Fibroblast of lung (primary cell): ENCODE measurements at places on chromosomes 7 and 10. TPM values are rescaled to one million over a fixed set of nuclear protein-coding genes. Genes with fewer than 3 reads are reported as not detected.
A peak's percentile ranks its signal among the peaks of the same experiment; 100 is the strongest.

DNA sequence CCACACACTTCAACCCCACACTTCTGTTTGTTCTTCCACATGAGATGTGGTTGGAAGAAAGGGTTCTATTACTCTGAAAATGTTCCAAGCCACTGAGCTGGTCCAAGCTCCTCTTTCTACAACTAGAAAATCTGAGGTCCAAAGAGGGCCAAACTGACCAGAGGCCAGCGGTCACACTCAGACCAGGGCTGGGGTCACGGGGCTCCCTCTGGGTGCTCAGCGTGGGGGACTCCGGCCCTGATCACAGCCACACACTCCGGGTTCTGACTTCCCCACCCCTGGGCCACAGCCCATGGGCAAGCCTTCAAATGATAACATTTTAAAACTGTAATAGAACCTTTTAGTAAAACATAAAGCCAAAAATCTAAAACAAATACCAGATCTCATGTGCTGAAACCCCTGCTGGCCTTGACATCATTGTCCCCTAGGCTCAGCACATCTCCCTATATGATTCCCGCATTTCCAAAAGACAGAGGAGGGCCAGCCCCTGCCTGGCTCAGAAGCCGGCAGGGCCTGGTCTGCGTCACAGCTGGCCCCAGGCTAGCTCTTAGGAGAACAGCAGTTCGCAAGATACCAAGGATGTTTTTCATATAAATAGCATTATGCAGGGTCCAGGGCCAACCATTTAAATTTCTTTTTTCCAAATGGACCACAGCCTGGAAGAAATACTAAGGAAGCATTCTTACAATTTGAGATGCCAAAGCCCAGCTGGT is 3.3 kb downstream of the CRYGN start:
- DNase-seq = no peak
- no peak overlapping the region for H3K4me3 ChIP-seq
- H3K36me3 ChIP-seq = no peaks in the 10 kb centered on the region
- H3K4me1 ChIP-seq = peaks cover 5% of the 10 kb centered on the region
- no peaks in the 10 kb centered on the region for H3K27me3 ChIP-seq

DNA sequence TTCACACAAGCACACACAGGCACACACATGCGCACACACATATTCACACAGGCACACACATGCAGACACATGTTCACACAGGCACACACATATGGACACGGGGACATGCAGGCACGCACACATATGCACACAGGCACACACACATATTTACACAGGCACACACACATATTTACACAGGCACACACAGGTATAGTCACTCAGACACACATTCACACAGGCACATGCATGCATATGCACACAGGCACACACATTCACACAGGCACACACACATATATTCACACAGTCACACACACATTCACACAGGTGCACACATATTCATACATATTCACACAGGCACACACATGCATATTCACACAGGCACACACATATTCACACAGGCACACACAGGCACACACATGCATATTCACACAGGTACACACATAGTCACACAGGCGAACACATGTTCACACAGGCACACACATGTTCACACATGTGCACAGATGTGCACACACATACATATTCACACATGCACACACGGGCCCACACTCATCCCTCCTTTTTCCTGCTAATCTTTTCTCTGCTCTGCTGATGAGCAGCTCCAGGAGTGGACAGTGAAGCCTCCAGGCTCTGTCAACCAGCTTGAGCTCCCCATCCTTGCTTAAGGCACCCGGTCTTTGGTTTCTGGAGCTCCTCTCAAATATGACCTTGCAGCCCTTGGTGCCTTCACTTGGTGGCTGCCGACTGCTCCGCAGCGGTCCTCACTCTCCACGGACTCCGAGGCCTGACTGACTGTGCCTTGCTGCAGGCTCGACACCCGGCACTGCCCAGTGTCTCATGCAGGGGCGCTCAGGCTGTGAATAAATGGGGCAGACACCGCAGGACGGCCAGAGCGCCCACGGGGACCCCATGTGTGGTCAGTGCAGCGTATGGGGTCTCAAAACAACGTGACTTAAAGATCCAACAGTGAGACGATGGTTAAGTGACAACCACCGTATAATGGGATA is 581.2 kb upstream of the MGMT start:
- H3K4me3 ChIP-seq = no peak overlapping the region
- no peak overlapping the region for H3K27ac ChIP-seq
- no peaks in the 10 kb centered on the region for H3K4me1 ChIP-seq
- no peaks in the 10 kb centered on the region for H3K36me3 ChIP-seq

- H3K36me3 ChIP-seq = no peaks in the 10 kb centered on the region
- peaks cover 3% of the 10 kb centered on the region for H3K4me1 ChIP-seq
- no peak overlapping the region for H3K4me3 ChIP-seq
- H3K27ac ChIP-seq = peak overlapping the region; percentile 69
Observed at GRCh38 chr10:22816298-22816653, 101.9 kb upstream of the PIP4K2A start.

DNA sequence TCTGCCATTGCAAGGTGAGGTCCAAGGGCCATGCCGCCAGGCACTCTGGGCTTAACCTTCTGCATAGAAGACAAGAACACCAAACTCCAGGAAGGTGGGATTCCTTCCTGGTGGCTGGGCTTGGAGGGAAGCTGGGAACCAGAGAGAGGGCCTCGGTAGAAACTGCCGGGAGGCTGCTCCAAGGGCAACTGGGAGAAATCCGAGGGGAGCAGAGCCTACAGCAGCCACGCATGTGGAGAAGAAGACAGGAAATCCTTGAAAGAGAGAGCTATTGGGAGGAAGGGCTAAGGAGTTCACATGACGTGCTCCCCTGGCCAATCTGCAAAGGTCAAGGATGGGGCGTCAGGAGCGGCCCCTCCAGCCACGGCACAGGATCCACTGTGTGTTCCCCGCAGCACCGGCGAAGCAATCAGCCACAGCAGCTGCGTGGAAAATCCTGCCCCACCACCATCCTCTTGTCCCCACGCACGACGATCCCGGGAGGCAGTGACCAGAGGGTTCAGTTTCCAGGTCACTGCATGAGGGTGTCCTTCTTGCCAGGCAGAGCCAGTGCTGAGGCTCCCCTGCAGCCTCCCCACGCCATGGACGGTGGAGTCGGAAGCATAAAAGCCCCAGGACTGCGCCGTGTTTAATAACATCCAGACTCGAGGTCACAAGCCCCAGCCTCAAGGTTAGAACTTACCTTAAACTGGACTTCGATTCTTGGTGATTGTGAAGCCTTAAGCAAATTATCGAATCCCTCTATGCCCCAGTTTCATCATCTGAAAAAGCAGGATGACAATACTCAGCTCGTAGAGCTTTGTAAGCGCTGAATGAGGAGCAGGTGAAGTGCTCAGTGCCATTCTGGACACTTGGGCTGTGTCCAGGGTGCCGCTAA is 8.6 kb upstream of the PPP2R2D start:
- H3K36me3 ChIP-seq = no peaks in the 10 kb centered on the region
- H3K4me3 ChIP-seq = no peak overlapping the region
- peaks cover 12% of the 10 kb centered on the region for H3K27me3 ChIP-seq
- no peak overlapping the region for H3K27ac ChIP-seq

DNA sequence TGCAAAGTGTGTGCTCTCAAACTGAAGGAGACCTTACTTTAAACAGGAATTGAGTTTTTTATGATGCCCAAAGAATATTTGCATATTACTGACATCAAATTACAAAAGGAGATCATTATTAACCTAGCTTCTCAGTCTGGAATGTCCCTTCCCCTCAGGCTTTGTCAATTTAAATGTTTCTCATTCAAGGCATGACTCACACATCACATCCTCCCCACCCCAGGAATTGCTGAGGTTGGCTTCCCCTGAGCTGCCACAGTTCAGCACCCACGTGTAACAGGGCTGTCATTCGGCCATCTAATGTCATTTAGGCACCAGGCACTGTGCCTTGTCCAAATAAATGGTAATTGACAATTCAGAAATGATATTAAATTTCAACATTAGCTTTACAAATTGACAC is 305.9 kb upstream of the MGMT start:
- H3K4me3 ChIP-seq = no peak overlapping the region
- no peaks in the 10 kb centered on the region for H3K27me3 ChIP-seq
- no peak overlapping the region for H3K27ac ChIP-seq
- peak; percentile 6 for DNase-seq
- H3K4me1 ChIP-seq = no peaks in the 10 kb centered on the region

DNA sequence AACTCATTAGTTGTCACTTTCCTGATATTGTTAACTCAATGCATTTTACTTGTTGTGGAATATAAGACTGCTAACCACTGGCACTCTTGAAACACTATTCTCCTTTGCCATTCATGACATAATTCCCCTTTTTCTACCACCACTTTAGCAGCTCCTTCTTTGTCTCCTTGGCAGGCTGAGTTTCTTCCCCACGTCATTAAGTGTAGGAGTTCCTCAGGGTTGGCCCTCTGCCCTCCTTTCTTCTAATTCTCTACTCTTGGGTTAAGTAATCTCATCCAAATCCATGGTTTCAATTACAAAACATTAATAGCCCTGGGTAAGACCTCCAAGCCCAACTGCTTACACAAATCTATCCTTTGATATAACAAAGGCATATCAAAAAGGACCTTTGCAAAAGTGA is 175.1 kb downstream of the HGF start:
- H3K27me3 ChIP-seq = no peaks in the 10 kb centered on the region
- H3K4me3 ChIP-seq = no peak overlapping the region
- DNase-seq = peak; percentile 77

DNA sequence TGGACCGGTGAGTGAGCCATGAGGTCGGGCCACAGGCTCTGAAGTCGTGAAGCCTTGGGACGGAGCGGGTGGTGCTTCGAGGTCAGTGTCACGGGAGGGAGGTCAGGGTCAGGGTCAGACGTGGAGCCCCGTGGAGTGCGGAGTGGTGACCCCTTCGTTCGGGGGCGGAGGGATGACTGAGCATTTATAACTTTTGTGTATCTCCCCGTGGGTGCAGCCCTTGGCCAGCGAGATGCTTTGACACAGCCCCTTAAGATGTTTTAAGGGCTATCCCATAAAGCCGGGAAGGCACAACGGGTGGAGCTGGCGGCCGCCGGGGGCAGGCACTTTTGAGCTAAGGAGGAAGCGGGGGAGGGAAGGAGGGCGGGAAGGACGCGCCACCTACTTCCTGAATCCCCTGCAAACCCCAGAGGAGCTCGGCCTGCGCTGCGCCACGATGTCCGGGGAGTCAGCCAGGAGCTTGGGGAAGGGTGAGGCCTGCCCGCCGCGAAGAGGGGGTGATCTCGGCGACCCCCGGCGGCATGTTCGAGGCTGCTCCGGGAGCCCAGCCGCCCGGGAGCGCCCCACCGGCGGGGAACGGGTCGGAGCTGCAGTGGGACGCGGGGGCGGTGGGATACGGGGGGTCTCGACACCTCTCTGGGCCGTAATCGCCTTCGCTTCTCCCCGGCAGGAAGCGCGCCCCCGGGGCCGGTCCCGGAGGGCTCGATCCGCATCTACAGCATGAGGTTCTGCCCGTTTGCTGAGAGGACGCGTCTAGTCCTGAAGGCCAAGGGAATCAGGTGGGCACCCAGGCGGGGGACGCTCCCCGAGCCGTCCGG is at the start of gene GSTO1:
Gene GSTO1, plus strand, starts transcription at position 400 of the 818 bp plus-strand sequence. Its CDS starts 37 bp downstream, at position 437.
- H3K4me1 ChIP-seq = peaks cover 5% of the 10 kb centered on the region
- peak within 1 kb of the TSS; percentile 88 for H3K4me3 ChIP-seq
- no peaks in the 10 kb centered on the region for H3K27me3 ChIP-seq
- peak within 1 kb of the TSS; percentile 96 for H3K27ac ChIP-seq
- peaks cover 4% of the 10 kb centered on the region for H3K36me3 ChIP-seq

DNA sequence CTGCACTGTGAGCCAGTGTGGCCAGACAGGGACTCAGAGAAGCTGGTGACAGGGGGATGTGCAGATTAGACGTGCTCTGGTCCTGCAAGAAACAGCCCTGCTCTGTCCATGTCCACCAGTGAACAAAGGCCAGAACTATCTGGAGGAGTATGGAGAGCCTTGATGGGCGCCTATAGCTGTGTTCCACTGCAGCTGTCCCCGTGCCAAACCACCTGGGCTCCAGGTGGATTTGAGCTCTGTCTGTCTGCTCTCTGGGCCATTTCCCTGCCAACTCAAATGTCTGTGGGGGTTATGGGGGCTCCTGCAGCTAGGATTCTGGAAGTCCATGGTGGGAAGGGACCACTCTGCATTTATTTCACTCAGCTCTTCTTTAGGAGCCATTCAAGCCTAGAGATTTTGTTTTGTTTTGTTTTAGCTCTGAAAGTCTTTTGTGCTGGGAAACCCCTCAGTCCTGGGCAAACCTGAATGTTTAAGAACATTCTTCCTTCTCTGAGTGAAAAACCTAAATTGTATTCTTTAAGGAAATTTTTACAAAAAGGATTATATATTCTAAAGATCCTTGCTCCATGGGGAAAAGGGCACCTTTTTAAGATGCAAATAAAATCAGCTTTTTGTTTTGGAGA is 1039.5 kb upstream of the SORCS1 start:
- no peak for DNase-seq
- no peak overlapping the region for H3K4me3 ChIP-seq
- H3K36me3 ChIP-seq = no peaks in the 10 kb centered on the region
- no peak overlapping the region for H3K27ac ChIP-seq

Gene LIPM
- not detected in 2 replicates for total RNA-seq
